ENCODE measurements at places on chromosomes 4 and X. TPM values are rescaled to one million over a fixed set of nuclear protein-coding genes. Genes with fewer than 3 reads are reported as not detected.

ITGB1BP2 gene
- total RNA-seq = 6.1 TPM

HSFX4 gene
- total RNA-seq = not detected

SMIM31 gene
- not detected for total RNA-seq

RHOXF1 gene
- total RNA-seq = not detected

KLB gene
- not detected for total RNA-seq

CXCR3 gene
- total RNA-seq = 11.1 TPM

FGG gene
- not detected for total RNA-seq

DOK7 gene
- not detected for total RNA-seq

DUX4 gene
- not detected for total RNA-seq

BBS7 gene
- 17.5 TPM for total RNA-seq

ARSJ gene
- total RNA-seq = not detected

PCDH10 gene
- 0.09 TPM for total RNA-seq

CDKL2 gene
- 0.57 TPM for total RNA-seq

ARHGEF6 gene
- total RNA-seq = 77.9 TPM

TRIM75 gene
- not detected for total RNA-seq

SPANXB1 gene
- total RNA-seq = not detected

TLL1 gene
- not detected for total RNA-seq

GAGE12H gene
- total RNA-seq = not detected

RAB9A gene
- 14.6 TPM for total RNA-seq

MTTP gene
- total RNA-seq = not detected

All from activated T-helper 2 cell treated with anti-CD3 and anti-CD28 coated beads, Interferon-gamma antibody, Interleukin-2, Interleukin-4, amounts not matched to agents 10 μg/mL and 5 μg/mL and 100 μg/mL, durations not matched to agents 14 hours and 24 hours and 36 hours (primary cell).